ENCODE measurements at places on chromosomes 2 and 18. TPM values are rescaled to one million over a fixed set of nuclear protein-coding genes. Genes with fewer than 3 reads are reported as not detected.

DNA sequence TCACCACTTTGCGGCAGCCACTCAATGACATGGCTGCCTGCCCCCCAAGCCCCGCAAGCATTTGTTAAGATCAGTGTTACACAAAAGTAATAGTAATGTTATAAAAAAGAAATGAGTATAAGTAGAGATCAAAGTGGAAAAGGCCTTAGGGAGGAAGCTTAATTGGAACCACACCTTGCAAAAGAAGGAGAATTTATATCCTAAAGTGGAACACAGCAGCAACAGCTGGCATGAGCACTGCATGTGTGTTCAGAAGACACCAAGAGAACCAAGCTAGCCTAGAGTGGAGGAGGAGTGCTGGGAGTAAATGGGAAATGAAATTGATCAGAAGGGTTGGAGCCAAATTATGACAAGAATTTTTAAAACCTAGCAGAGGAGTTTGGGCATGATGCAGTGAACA lies 73.1 kb upstream of the STK17B start:
- no peak for DNase-seq

Gene SIX2
- total RNA-seq, result not detected

Gene FLACC1
- total RNA-seq, result 1.4 TPM

Gene PRKCE
- 15.8 TPM for total RNA-seq

- no peak for DNase-seq
These were observed 1.9 kb upstream of the KCNS3 start for GRCh38 chr2:17876590-17876989.

Gene HOXD11
- total RNA-seq, result 25.3 TPM

- no peak for DNase-seq
These were observed 278.3 kb upstream of the CYP26B1 start for GRCh38 chr2:72425996-72426395.

- DNase-seq, result no peak
These were observed 25.7 kb downstream of the ABHD3 start for GRCh38 chr18:21678859-21679258.

GRCh38 chr18:73331212-73331772 lies 463.5 kb upstream of the NETO1 start:
- no peak for DNase-seq

Gene TWIST2
- 83.8 TPM for total RNA-seq

Gene STPG4
- total RNA-seq, result not detected

DNA sequence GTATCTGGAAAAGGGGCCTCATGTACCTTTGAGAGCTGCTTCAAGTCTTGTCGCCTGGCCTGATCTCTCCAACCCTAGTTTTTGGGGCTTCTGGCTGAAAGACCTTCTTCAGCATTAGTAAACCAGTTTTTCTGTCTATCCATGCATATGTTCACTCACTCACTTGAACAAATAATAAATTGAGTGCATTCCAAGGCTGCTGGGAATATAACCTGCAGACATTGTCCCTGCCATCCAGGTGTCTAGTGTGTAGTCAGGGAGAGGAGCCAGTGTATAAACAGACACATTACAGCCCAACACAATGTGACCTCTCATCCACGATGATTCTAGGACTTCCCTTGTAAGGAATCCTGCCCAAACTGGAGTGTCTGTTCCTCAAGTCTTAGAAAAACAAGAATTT lies 262.1 kb downstream of the PRKCE start:
- no peak for DNase-seq

DNA sequence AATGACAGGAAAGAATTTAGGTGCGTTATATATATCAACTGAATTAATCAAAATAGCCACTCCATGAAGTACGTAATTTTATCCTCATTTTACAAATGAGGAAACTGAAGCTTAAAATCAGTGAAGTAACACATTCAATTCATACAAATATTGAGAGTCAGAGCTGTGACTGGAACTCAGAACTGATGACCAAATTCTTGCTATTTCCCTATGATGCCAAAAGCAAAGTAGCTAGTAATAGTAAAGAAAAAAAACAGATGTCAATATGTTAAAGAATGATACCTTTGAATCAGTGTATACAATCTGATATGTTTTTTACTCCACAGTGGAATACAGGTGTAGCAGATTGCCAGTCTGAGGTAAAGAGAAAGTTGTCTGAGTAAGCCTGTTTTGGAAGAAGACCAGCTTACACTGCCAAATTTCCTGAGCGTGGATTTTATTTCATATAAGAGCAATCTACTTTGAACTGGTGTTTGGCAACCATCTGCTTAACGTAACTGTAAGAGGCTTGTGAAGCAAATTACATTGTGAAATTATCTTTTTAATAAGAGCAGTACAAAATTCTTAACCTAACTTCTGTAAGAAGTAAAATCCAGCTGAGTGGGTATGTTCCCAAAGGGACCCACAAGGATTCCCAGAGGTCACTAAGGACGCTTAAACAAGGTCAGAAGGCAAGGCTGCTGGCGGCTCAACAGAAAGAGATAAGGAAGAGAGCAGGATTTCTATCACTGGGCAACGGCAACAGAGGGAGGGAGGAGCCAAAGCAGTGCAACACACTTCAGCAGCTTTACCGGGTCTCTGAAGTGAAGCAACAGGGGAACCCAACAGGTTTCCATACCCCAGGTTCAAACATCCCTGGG lies 85.6 kb downstream of the IKZF2 start:
- no peak for DNase-seq

Data from sigmoid colon (tissue), 7 donors.